WTC11 (cell line): ENCODE measurements at places on chromosomes 2 and 18. TPM values are rescaled to one million over a fixed set of nuclear protein-coding genes. Genes with fewer than 3 reads are reported as not detected.

DNA sequence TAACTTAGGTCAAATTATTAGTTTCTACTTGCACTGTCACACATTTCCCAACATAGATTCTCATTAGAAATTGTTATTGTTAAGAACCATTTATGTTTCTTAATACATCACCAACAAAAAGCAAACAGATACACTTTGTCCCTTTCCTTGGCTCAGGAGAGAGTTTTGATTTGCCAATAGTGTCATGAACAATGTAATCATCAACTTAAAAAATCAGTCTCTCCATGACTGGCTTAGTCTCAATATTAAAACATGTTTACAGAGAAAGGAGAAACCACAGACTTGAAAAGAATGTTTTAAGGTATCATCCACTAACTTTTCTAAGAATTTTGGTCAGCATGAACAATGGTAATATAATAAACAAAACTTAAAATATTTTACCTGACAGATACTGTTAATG is 416.5 kb upstream of the KCNH7 start:
- DNase-seq = no peak

DNA sequence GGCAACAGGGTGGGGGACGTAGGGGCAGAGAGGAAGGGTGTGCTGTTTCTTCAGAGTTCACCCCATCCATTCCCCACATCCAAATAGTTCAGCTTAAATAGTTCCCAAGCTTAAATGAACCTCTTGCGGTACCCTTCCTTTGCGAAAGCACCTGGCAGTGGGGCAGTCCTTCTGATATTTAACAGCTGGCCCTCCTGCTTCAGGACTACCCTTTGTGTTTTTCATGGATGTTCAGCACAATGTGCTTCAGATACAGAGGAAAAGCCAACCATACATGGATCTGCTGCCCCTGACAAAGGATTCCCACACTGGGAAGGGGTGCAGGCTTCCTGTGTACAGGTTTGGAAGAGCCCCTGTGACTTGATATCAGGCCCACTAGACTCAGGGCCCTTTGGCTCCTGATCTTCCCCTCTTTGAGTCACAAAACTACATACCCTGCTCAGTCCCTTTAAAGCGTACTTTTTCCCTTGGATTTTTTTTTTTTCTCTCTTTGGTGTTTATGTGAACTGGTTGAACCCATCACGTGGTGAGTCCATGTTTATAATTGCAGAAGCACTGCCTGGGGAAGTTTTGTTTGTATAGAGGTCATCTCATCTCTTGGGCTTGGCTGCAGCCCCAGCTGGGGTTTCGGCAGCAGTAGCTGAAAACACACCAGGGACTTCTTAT is 45.3 kb upstream of the IGFBP5 start:
- no peak for DNase-seq

DNA sequence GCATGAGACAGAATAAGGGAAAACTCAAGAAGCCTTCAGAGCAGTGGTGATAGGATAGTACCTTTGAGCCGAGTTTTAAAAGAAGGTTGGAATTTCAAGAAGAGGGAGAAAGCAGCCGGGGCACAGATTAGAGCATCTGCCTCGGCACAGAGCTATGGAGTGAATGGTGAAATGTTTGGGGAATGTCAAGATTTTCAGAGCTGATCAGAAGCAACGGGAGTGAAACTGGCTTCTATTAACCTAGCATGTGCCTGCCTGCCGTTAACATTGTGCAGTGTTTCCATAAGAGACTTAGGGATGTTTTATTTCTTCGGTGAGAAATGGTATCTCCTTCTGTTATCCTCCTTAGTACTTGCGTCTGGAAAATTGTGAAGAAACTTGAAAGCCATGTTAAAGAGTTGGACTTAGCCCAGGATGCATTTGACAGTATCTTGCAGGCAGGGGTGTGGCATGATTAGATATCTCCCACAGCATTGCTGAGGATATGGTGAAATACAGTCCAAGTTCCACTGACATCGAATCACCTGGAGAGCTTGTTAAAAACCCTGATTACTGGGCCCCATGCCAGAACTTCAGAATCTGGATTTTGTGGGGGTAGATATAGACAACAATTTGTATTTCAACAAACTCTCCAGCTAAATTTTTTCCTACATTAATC is 96.8 kb upstream of the PPP1CB start:
- no peak for DNase-seq

DNA sequence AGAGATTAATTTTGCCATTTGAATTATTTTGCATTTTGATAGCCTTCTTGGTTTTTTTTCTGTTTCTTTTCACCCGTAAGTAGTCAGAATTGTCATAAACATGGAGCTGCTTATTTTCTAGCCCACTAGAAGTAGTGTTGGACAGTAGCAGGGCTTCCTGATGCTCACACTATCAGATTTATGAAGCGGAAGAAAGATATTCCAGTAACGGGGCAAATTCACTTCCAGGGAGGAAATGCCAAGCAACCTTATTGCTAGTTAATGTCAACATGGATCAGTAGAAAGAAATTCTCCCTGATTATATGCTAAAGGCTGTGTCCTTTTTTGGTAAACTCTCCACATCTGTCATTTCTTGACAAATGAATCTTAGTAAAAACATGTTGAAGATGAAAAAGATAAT is 19.2 kb upstream of the ADAM23 start:
- DNase-seq = no peak

- no peak for DNase-seq
These were observed 4.2 kb downstream of the TTC27 start for GRCh38 chr2:32632089-32632488.

GRCh38 chr2:7497178-7497577 is 580.0 kb downstream of the RNF144A start:
- no peak for DNase-seq

GRCh38 chr2:197086500-197086899 is 160.0 kb upstream of the PGAP1 start:
- no peak for DNase-seq

DNA sequence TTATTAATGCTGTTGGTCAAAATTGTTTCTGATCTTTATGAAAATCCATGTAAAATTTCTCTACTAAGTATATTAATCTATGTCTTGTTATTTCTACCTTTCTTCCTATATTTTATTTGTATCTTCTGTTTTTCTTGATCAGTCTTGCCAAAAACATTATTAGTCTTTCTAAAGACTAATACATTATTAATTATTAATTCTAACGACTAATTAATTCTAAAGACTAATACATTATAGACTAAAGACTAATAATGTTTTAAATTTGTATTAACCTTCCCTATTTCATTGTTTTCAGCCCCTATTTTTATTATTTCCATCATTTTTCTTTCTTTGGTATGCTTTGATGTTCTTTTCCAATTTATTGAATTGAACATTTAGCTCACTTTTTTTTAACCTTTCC is 27.7 kb downstream of the NEURL3 start:
- DNase-seq = no peak

- no peak for DNase-seq
These were observed 23.0 kb downstream of the BZW1 start for GRCh38 chr2:200834701-200835100.

DNA sequence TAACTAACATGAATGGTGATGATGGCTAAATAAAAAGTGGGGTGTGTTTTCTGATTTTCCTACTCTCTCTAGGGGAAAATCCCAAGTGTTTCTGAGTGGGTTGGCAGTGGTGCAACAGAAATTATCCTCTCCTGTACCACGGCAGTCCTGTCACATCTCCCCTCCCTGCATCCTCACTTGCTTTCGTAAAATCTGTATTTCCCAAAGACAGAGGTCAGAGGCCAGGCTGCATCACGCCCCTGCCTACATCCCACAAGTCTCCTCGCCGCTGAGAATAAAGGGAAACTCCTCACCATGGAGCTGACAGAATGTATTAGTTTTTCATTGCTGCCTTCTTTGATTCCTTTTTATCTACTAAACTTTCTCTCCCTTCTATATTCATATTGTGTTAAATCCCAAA is 13.1 kb downstream of the FBLN7 start:
- no peak for DNase-seq

- DNase-seq = no peak
These were observed 74.0 kb upstream of the SEC11C start for GRCh38 chr18:59065684-59066083.

- DNase-seq = no peak
These were observed 14.8 kb downstream of the ZAP70 start for GRCh38 chr2:97728091-97728731.

- DNase-seq = no peak
These were observed 151.0 kb downstream of the TPO start for GRCh38 chr2:1563943-1564891.

- DNase-seq = no peak
These were observed 10.0 kb downstream of the HK2 start for GRCh38 chr2:74843899-74844298.

GRCh38 chr18:45913276-45913675 is 53.9 kb downstream of the EPG5 start:
- DNase-seq = no peak

- DNase-seq = no peak
These were observed 128.4 kb downstream of the TTC27 start for GRCh38 chr2:32756074-32756727.

GRCh38 chr2:209614690-209615369 is 156.8 kb upstream of the UNC80 start:
- peak; percentile 31 for DNase-seq

DNA sequence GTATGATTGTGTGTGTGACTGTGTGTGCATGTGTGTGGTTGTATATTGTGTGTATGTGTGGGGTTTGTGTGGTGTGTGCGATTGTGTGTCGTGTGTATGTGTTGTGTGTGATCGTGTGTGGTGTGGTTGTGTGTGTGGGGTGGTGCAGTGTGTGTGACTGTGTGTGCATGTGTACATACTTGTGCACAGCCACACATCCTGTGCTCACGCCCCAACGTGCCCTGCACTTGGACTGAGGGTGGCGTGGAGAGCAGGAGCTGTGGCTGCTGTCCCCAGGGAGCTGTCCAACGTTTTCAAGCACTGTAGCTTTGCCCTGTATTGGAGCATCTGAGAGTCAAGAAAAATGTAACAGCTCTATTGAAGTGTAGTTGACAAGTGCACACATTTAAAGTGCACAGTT is 243.2 kb upstream of the HDAC4 start:
- DNase-seq = no peak

DNA sequence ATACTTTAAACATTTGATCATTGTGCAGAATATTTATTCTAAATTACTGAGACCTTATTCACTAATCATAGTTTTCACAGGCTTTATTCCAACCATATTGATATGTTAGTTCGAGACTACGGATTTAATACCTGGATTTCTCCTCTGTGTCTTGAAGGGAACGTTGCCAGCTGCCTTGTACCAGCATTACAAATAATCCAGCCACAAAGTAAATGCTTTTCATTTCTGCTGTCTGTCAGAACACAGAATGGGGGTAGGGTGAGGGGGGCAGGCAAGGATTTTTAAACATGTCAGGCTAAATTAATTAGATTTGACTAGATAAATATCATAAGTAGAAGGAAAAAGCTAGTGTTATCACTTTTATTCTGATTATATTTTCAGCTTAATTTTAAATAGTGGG is 3.1 kb downstream of the GCG start:
- no peak for DNase-seq

DNA sequence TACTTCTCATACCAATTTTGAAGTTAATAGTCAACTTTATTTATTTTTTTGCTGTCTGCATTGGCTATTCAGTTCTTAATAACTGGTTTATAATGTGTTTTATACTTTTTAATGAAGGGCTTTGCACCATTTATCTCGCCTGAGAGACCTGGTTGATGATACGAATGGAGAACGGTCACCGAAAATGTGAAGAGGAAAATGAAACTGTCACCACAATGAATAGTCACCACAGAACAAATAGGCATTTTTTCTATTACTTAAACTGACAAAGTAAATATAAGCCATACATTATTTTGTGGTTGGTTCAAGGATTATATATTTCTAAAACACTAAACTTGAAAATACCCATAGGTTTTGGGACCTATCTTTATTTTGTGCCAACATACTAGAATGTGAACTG is 20.4 kb downstream of the C18orf54 start:
- no peak for DNase-seq

DNA sequence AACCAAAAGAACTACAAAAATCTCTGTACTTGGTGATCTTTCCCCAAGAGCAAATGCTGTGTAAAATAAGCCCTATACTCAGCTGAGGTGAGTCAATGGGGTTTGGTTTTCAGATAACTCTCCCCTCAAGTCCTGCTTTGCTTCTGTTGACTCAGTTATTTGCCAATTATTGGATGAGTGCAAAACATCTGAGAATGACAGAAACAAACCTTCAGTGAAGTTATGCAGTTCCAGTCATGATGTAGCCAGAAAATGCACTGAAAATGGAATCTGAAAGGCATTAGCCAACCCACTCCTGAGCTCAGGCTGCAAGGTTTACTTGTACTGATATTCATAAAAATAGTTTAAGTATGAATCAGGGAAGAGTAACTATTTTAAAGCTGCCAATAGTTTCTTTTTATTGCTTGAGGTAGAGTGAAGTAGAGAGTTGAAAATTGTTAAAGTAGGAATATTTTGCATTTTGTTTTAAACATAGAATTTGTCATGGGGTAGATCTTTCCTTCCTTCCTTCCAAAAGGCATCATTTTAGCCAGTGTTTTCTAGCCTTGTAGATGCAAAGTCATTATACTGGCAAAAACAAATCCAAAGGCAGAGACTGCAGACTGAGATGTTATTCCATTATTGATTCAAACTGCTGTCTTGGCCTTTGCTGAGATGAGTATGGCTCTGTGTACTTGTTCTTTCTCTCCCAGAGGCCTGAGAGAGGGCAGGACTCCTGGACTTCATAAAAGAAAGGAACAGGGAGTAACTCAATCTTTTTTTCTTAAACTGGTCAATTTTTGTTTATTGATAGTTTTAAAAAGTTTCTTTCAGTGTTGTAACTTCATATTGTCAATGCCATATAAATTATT is 215.3 kb downstream of the RND3 start:
- DNase-seq = no peak

The PLA2R1 gene
- total RNA-seq = 0.76 to 1.1 TPM (median 0.92 TPM) in 3 replicates

The KIAA2012 gene
- not detected in 3 replicates for total RNA-seq

The GLI2 gene
- 45.9 to 60.9 TPM (median 48.6 TPM) in 3 replicates for total RNA-seq

The MAP3K19 gene
- total RNA-seq = not detected in 3 replicates

The LAMA3 gene
- 0.50 to 0.89 TPM (median 0.83 TPM) in 3 replicates for total RNA-seq

The SERPINB4 gene
- total RNA-seq = 0.37 to 1.3 TPM (median 0.53 TPM) in 3 replicates

The GCFC2 gene
- total RNA-seq = 12.5 to 16.4 TPM (median 14.4 TPM) in 3 replicates

The KCTD18 gene
- 4.9 to 6.7 TPM (median 5.7 TPM) in 3 replicates for total RNA-seq

The WNT10A gene
- not detected in 3 replicates for total RNA-seq
